Inflammatory macrophage (primary cell): ENCODE measurements at places on chromosomes 1 and 21.

- no peak for DNase-seq
Measured at GRCh38 chr1:61872206-61872605, 129.9 kb downstream of the PATJ start.

GRCh38 chr21:37297364-37297763 is 30.2 kb upstream of the VPS26C start:
- DNase-seq: no peak

DNA sequence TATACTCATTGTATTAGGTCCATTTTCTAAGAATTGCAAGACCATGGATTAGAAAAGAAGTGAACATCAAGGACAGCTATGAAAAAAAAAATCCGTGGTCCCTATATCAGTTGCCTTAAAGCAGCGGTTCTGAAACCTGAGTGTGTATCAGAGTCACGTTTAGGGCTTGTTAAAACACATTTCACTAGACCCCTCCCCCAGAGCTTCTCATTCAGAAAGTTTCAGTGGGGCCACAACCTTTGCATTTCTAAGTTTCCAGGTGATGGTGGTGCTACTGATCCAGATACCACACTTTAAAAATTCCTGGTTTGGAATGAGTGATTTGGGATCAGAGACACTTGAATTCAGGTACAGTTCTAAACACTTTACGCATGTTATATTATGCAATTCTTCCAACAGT is 96.1 kb upstream of the PRMT6 start:
- no peak for DNase-seq

DNA sequence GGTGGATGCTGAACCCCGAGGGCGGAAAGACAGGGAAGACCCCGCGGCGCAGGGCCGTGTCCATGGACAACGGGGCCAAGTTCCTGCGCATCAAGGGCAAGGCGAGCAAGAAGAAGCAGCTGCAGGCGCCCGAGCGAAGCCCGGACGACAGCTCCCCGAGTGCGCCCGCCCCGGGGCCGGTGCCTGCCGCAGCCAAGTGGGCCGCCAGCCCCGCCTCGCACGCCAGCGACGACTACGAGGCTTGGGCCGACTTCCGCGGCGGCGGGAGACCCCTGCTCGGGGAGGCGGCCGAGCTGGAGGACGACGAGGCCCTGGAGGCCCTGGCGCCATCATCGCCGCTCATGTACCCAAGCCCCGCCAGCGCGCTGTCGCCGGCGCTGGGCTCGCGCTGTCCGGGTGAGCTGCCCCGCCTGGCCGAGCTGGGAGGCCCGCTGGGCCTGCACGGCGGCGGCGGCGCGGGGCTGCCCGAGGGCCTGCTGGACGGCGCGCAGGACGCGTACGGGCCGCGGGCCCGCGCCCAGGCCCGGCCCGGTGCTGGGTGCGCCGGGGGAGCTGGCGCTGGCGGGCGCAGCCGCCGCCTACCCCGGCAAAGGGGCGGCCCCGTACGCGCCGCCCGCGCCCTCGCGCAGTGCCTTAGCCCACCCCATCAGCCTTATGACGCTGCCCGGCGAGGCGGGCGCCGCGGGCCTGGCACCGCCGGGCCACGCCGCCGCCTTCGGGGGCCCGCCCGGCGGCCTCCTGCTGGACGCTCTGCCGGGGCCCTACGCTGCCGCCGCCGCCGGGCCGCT is 20.7 kb downstream of the FOXO6 start:
- no peak for DNase-seq
